Glomerular endothelial cell (primary cell): ENCODE measurements at places on chromosomes 12 and 14. TPM values are rescaled to one million over a fixed set of nuclear protein-coding genes. Genes with fewer than 3 reads are reported as not detected.

CLEC1B gene
- total RNA-seq, result 0.18 TPM in 1 of 2 replicates, not detected in the other

CLEC2B gene
- total RNA-seq, result 31.2 and 51.1 TPM in 2 replicates

SERPINA12 gene
- not detected in 2 replicates for total RNA-seq

HNF1A gene
- total RNA-seq, result not detected in 2 replicates

POTEG gene
- total RNA-seq, result not detected in 2 replicates

TSPAN19 gene
- total RNA-seq, result 0.35 TPM in 1 of 2 replicates, not detected in the other

IL31 gene
- not detected in 2 replicates for total RNA-seq

C12orf76 gene
- total RNA-seq, result 14.2 and 40.6 TPM in 2 replicates

SPIC gene
- not detected in 2 replicates for total RNA-seq

EDDM3A gene
- not detected in 2 replicates for total RNA-seq

RPL10L gene
- not detected in 2 replicates for total RNA-seq

C12orf50 gene
- total RNA-seq, result 0.12 TPM in 1 of 2 replicates, not detected in the other

CEP170B gene
- total RNA-seq, result 27.5 and 37.0 TPM in 2 replicates

MANSC1 gene
- 39.4 and 56.6 TPM in 2 replicates for total RNA-seq

CPNE6 gene
- total RNA-seq, result not detected in 2 replicates

CLSTN3 gene
- total RNA-seq, result 61.0 and 138 TPM in 2 replicates

LRP6 gene
- total RNA-seq, result 15.0 and 29.3 TPM in 2 replicates

HAL gene
- 0.06 TPM in 1 of 2 replicates, not detected in the other for total RNA-seq

MIP gene
- 0.15 TPM in 1 of 2 replicates, not detected in the other for total RNA-seq

CLECL1 gene
- total RNA-seq, result not detected in 2 replicates

INSM2 gene
- total RNA-seq, result not detected in 2 replicates

KCNC2 gene
- not detected in 2 replicates for total RNA-seq

HOXC9 gene
- total RNA-seq, result 4.0 and 5.7 TPM in 2 replicates

SLC4A8 gene
- total RNA-seq, result 3.1 and 3.4 TPM in 2 replicates

BCL2L2 gene
- total RNA-seq, result 12.6 and 23.5 TPM in 2 replicates

NKX2-1 gene
- not detected in 2 replicates for total RNA-seq

NEUROD4 gene
- not detected in 2 replicates for total RNA-seq

PAPLN gene
- 17.1 and 58.0 TPM in 2 replicates for total RNA-seq

PPP1R3E gene
- 1.3 and 4.7 TPM in 2 replicates for total RNA-seq

MDP1 gene
- 10.2 and 11.2 TPM in 2 replicates for total RNA-seq

SLC24A4 gene
- 0.15 and 0.18 TPM in 2 replicates for total RNA-seq

TTC9 gene
- total RNA-seq, result 0.76 and 4.3 TPM in 2 replicates

GOLT1B gene
- 23.2 and 30.2 TPM in 2 replicates for total RNA-seq

SERPINA5 gene
- total RNA-seq, result 0.29 and 1.1 TPM in 2 replicates

FOXA1 gene
- total RNA-seq, result 0.44 and 3.3 TPM in 2 replicates

ZNF605 gene
- 5.7 and 6.2 TPM in 2 replicates for total RNA-seq

ST8SIA1 gene
- total RNA-seq, result 1.0 and 1.2 TPM in 2 replicates

PCED1B gene
- 0.70 and 1.9 TPM in 2 replicates for total RNA-seq

KRT74 gene
- not detected in 2 replicates for total RNA-seq

GLTP gene
- total RNA-seq, result 56.5 and 57.7 TPM in 2 replicates

FAM181A gene
- not detected in 2 replicates for total RNA-seq

CNTN1 gene
- total RNA-seq, result under 0.01 and 2.3 TPM in 2 replicates

SLC25A47 gene
- 0.05 TPM in 1 of 2 replicates, not detected in the other for total RNA-seq

ZNF891 gene
- total RNA-seq, result 0.39 and 1.7 TPM in 2 replicates

CMKLR1 gene
- 0.05 and 0.06 TPM in 2 replicates for total RNA-seq

LTB4R gene
- total RNA-seq, result 5.3 and 7.9 TPM in 2 replicates

PRB3 gene
- not detected in 2 replicates for total RNA-seq

NYNRIN gene
- 8.5 and 19.8 TPM in 2 replicates for total RNA-seq

MAP3K9 gene
- 0.88 and 2.6 TPM in 2 replicates for total RNA-seq

BCAT1 gene
- 117 and 130 TPM in 2 replicates for total RNA-seq

SLC7A8 gene
- 0.29 TPM in 1 of 2 replicates, not detected in the other for total RNA-seq

RPL6 gene
- total RNA-seq, result 1,135 and 1,523 TPM in 2 replicates

PTPRQ gene
- not detected in 2 replicates for total RNA-seq

DDN gene
- 0.10 and 0.12 TPM in 2 replicates for total RNA-seq

KLRC4 gene
- not detected in 2 replicates for total RNA-seq

PSEN1 gene
- 43.0 and 51.5 TPM in 2 replicates for total RNA-seq
